ENCODE measurements at places on chromosomes 7 and 10.

GRCh38 chr10:71394926-71395562, 1.7 kb upstream of the CDH23 start:
- DNase-seq, result no peak

DNA sequence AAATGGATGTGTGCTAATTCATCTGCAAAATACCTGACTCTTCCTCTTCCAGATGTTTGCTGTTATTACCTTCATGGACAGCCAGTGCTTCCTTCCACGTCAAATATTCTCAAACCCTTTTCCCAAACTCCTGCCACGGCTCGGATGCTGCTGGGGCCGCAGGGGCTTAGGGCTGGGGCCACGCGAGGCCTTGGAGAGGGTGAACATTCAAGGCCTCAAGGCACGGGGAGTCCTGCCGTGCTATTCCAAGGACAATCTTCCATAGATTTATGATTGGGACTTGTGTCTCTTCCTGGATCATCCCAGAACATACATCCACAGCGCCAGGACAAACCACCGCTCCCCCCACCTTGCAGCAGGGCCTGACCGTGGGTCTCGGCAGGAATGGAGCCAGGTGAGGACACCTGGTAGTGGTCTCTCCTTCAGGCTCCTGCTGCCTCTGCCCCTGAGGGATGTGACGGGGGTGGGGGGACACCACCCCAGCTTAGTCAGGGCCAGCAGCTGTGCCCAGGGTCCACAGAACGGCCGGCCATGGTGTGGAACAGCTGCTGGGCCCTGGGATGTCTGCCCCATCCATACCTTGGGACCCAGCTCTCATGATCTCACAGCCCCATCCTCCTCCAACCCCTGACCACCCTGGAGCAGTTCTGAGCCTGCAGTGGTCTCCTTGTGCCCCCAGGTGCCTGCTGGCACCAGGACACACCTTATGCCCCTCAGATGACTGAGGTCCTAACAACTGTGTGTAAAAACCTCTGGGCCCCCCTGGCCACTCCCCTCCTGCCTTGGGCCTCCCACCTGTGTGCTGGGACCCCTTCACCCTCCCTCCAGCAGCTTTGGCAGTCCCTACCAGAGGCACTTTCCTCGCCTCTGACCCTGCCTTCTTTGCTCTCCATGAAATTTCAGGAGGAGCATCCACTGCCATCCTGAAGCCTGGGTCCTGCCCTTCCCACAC, 16.7 kb downstream of the VIPR2 start:
- no peak for DNase-seq

- no peak for DNase-seq
Measured at GRCh38 chr10:34697351-34698247, 117.5 kb downstream of the PARD3 start.

GRCh38 chr7:45922810-45923209, 1.7 kb upstream of the IGFBP3 start:
- no peak for DNase-seq

- DNase-seq, result no peak
Measured at GRCh38 chr7:3780525-3780924, 479.5 kb downstream of the SDK1 start.

GRCh38 chr10:35443858-35444257, 107.5 kb downstream of the CCNY start:
- DNase-seq, result no peak

Measured in lung microvascular endothelial cell (primary cell).